ENCODE measurements at places on chromosomes 1 and 21.

DNA sequence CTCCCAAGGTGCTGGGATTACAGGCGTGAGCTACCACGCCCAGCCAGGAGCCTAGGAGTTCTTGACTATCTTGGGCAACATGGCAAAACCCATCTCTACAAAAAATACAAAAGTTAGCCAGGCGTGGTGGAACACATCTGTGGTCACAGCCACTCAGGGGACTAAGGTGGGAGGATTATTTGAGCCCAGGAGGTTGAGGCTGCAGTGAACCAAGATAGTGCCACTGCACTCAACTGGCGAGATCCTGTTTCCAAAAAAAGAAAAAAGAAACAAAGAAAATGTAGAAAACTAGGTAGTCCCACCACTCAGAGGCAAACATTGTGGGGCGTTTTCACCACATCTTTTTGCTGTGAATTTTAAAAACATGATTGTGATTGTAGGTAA lies 141.3 kb downstream of the ZZZ3 start:
- no peak for DNase-seq

DNA sequence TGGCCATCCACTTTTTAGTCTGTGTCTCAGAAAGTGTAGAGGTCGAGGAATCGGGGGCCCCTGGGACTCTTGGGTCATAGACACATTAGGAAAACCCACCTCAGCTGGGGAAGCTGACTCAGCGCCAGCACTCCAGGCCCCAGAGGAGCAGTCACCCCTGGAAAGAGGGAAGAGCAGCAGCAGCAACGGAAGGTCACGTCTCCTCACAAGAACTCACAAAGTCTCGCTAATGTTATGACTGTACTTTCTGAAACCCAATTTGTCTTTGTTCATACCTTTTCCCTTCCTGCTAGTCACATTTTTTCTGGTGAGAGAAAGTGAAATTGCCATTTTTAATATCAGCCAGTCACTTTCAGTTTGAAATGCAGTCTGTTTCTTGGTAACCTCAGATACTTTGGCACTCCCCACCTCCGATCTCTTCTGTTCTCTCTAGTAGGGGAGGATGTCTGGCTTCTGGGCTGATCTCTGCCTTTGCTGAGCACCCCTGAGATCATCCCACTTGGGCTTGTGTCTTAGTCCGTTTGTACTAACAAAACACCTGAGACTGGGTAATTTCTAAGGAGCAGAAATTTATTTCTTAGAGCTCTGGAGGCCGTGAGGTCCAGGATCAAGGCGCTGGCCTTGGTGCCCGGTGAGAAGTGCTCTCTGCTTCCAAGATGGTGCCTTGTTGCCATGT lies 6.0 kb upstream of the NLRP3 start:
- DNase-seq = no peak

GRCh38 chr1:12464598-12465056 lies 153.4 kb downstream of the DHRS3 start:
- peak; percentile 95 for DNase-seq

DNA sequence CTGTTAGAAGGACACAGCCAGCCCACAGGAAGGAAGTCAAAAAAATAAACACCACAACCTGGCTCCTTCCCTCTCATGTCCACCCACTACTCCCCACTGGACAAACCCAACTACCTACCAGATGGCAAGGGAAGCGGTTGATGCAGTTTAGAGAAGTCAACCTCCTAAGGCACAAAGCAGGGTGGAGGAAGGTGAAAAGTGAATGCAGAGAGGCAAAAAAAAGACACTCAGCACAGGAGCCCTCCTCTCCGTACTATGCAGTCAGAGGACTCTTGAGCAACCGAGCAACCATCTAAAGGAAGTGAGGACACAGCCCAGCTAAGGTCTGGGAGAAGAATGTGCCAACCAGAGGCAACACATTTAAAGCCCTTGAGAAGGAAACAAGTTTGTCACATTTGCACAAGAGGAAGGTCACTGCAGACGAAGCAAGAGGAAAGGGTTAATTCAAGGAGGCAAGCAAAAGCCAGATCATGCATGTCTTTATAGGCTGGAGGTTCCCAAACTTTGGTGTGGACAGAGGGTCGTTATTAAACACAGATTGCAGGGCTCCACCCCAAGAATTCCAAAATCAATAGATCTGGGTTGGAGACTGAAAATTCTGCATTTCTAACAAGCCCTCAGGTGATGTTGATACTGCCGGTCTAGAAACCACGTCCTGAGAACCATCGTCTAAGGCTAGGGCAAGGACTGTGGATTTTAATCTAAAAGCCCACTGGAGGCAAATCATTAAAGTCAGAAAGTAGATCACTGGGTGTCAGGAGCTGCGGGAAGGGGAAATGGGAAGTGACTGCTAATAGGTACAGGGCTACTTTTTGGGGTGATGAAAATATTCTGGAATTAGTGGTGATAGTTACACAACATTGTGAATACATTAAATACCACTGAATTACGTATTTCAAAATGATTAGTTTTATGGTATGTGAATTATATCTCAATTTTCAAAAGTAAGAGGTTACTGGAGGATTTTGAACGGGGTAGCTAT lies 19.7 kb downstream of the TP53BP2 start:
- DNase-seq = no peak

DNA sequence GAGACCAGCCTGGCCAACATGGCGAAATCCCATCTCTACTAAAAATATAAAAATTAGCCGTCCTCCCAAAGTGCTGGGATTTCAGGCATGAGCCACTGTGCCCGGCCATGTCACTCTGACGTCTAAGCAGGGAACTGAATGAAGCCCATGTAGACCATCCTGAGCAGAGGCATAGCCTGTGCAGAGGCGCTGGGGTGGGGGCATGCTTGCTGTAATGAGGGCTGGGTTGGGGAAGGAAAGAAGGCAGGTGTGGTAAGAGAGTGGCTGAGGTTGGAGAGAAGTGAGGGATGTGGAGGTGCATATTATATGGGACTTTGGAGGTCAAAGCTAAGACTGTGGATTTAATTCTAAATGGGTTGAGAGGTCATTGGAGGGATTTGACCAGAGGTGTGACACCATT lies 47.1 kb upstream of the SCMH1 start:
- no peak for DNase-seq

DNA sequence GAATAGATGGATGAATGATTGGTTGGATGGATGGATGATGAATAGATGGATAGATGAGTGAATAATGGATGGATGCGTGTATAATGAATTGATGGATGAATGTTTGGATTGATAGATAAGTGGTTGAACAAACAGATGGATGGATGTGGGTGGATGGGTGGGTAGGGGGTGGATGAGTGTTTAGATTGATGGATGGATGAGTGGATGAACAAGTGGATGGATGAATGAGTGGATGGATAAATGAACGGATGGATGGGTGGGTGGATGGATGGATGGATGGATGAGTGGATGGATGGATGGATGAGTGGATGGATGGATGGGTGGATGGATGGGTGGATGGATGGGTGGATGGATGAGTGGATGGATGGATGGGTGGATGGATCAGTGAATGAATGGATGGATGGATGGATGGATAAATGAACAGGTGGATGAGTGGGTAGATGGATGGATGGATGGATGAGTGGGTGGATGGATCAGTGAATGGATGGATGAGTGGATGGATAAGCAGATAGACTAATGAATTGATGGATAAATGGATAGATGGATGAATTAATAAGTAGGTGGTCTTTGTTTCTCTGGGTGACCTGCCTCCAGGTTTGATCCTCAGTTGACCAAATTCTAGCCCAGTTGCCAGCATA lies 64.3 kb downstream of the SPSB1 start:
- DNase-seq = no peak
